HEK293T (cell line): ENCODE measurements at places on chromosomes 7 and 10.

DNA sequence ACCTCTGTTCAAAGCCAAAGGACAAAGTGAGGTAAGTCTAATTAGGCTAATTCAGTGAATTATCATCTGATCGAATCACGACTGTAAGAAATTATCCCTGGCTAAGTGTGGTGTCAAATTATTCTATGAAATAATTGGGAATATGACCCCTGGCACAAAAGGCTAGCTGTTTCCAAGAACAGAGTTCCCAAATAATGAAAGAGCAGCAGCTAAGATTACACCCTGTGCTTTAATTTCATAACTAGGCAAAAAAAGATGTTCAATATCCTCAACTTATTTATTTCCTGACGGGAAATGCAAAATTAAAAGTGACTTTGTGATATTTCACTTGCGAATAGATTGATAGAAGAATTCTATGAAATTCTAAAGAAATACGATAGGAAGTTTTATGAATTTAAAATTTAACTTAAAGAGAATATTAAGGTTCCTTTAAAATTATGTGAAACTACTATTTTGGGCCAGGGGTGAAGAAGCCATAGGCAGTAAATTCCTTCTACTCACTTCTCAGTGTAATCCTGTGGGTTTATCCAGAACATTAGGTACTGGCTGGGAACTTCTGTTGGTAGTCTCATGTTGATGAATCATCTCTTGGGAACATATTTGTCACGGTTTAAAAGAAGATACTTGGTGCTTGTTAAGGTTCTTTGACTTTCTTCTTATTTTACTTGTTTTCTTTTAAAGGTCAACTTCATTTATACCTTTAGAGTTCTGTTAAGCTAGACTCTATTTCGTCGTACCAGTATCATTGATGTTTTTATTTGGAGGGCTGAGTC, 148.5 kb downstream of the POLR1F start:
- DNase-seq: no peak

GRCh38 chr10:65742906-65743305, 1182.9 kb upstream of the LRRTM3 start:
- DNase-seq: no peak

DNA sequence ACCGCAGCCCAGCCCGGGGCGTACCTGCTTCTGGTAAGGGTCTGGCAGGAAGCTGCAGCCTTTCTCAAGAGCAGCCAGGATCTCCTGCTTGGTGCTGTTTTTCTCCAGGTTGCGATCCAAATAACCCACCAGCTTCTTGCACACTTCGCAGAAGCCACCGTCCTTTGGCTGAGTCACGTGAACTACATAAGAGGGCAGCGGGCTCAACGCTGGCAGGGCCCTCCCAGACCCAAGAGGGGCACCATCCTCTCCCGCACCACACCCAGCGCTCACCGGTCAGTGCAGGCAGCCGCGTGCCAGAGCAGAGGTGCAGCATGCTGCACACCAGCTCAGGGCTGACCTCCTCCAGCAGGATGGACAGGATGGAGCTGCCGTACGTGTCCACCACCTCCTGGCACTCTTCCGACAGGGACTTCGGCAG, 31.6 kb downstream of the PSAP start:
- DNase-seq: no peak

GRCh38 chr7:101172005-101172853, 6.9 kb upstream of the VGF start:
- DNase-seq: no peak

DNA sequence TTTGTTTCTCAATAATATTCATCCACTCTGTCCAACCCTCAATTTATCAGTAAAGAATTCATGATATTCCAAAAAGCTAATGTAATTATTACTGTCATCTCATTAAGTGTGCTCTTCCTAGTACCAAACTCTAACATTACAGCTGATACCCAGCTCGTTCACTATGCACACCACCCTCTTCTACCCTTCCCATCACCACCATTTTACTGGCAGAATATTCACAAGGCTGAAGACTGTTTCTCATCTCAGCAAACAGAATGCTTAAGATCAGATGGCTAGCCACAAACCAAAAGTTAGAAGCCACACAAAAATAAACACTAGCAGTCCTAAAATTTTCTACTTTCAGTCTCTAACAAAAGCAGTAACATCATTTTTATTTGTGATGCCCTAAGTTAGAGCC, 121.5 kb downstream of the SRPK2 start:
- no peak for DNase-seq

DNA sequence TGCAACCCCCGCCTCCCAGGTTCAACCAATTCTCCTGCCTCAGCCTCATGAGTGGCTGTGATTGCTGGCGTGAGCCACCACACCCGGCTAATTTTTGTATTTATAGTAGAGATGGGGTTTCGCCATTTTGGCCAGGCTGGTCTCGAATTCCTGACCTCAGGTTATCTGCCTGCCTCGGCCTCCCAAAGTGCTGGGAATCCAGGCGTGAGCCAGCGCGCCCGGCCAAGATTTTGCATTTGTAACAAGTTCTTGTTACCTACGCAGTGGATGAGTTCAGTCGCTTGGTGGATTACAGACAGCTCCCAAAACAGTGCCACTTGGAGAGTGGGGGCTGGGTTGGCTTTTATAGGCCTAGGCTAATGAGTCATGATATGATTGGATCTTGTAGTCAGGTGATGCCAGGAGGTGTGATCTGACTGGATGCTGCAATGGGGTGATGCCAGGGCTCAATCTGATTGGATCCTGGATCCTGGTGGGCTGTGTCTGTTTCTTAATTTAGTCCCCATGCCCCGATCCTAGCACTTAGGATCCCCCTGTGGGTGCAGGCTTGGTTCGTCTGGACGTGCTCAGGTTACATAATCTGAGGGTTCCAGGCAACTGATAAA, 20.3 kb downstream of the SBDS start:
- DNase-seq: no peak

GRCh38 chr10:9743639-9744038, 1274.0 kb upstream of the CELF2 start:
- no peak for DNase-seq

DNA sequence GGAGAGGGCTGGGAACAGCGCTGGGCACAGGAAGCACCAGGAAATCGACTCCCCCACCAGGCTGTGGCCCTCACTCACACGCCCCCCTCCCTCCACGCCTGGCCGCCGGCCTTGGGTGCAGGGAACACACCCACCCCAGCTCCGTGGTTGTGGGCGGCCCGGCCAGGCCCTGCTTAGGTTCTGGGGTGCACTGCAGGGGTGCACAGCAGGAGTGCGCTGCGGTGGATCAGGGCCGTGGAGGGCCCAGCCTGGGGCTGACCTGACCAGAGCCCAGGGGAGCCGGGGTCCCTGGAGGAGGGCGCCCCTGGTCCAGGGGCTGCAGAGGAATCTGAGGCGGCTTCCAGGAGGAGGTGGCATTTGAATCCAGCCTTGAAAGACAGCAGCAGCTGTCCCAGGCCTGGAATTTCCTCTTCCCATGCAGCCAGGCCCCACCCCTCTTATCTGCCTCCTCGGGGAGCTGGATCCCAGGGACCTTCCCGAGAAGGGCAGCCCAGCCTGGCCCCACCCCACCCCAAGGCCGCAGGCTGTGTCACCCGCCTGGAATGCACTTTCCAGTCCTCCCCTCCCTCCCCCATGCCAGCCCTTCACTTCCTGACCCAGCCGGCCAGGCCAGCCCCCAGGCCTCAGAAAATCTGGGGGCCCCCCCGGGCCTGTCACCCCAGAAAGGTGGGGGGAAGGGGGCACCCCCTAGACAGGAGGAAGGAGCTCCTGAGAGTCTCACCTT, 18.4 kb upstream of the PDGFA start:
- DNase-seq: no peak

DNA sequence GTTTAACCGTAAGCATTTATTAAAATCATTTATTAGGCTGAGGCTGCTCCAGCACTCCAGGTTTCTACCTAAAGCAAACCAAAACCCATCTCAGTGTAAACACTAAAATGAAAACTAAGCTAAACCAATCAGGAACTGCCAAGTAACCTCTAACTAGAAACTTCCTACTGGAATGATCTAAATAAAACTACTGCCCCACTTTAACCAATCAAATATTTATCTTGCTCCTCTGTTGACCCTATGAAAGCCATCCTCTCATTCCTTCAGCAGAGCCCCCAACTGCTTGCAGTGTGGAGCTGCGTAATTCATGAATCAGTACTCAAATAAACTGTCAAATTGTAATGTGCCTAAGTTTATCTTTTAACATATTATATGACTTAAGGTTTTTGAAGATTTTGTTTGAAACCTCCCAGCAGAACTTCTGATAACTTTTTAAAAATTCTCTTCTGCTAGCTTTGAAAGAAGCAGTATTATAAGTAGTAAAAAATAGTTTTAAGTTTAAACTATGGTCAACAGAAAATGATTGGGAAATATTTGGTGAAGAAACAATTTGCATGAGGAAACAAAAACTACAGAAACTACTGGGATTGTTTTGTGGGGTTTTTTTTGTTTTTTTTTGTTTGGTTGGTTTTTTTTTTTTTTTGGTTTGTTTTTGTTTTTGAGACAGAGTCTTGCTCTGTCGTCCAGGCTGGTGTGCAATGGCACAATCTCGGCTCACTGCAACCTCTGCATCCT, 47.4 kb downstream of the GPR37 start:
- no peak for DNase-seq

DNA sequence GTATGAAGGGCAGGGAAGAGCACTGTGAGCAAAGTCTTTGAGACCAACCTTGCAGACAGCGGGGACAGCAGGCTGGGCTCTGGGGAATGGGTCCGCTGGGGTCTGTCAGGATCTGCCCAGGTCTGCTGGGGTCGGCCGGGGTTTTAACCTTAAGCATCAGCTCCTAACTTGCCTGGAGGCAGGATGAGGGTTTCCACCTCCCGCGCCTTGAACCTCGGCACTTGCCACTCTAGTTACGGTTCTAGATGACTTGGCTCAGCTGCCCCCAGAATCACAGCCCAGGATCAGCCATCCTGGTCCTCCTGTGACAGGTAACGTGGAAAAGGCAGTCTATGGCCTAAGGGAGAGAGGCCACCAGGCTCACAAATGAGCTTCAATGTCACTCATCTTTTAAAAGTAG, 50.4 kb upstream of the CACUL1 start:
- DNase-seq: no peak

DNA sequence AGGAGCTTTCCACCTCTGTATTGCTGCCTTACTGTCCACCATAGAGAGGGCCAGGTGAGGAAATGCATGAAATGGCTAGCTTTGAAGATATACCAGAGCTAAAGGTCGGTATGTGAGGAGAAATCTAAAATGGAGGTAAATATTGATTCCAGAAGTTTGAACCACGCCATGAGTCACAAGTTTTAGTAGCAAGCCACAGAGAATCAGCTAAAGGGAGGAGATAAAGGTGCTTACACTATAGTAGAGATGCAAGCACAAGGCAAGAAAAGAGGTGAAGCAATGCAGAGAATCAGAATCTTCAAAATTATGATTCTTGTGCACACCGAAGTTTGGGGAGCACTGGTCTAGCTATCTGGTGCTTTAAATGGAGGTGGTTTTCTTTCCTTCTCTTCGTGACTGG, 3.0 kb upstream of the GSAP start:
- DNase-seq: no peak

- no peak for DNase-seq
Observed at GRCh38 chr10:104582966-104583365, 58.1 kb upstream of the SORCS3 start.

GRCh38 chr7:149067869-149068268, 22.6 kb downstream of the ZNF786 start:
- no peak for DNase-seq
